ENCODE measurements at places on chromosomes 6 and 20.

DNA sequence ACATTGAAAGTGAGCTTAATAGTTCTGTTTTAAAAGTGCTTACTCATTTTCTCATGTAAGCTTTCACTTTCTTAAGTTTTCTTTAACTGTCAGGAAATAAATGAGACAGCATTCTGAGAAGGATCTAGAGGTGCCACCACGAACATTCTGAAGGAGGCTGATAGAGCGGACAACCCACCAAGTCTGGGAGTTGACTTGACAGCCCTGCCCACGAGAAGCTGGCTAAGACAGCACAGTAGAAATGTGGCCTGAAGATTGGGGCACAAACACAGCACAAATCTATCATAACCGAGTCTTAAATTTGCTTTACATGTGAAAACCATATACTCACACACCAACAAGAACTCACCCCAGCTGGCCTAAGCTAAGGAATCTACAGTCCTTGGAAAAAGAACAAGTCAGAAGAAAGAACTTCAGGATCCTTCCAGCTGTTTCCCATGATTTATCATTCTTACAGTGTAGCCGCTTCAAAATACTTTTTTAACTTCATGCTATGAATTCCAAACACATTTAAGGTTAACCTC is 144.2 kb upstream of the TNFAIP3 start:
- no peak overlapping the region for H3K4me3 ChIP-seq
- no peaks in the 10 kb centered on the region for H3K27me3 ChIP-seq
- H3K4me1 ChIP-seq = peaks cover 58% of the 10 kb centered on the region
- no peak for DNase-seq
- no peaks in the 10 kb centered on the region for H3K36me3 ChIP-seq
- H3K27ac ChIP-seq = peak overlapping the region; percentile 47

GRCh38 chr6:166768761-166769160 is 141.7 kb upstream of the RPS6KA2 start:
- DNase-seq = no peak
- H3K27me3 ChIP-seq = no peaks in the 10 kb centered on the region
- H3K4me1 ChIP-seq = peaks cover 3% of the 10 kb centered on the region
- no peak overlapping the region for H3K4me3 ChIP-seq
- H3K27ac ChIP-seq = no peak overlapping the region
- no peaks in the 10 kb centered on the region for H3K36me3 ChIP-seq

GRCh38 chr20:33672426-33673113 is 1.7 kb downstream of the NECAB3 start:
- no peaks in the 10 kb centered on the region for H3K27me3 ChIP-seq
- H3K4me3 ChIP-seq = no peak overlapping the region
- DNase-seq = no peak
- H3K36me3 ChIP-seq = no peaks in the 10 kb centered on the region
- no peak overlapping the region for H3K27ac ChIP-seq

- H3K36me3 ChIP-seq = no peaks in the 10 kb centered on the region
- no peaks in the 10 kb centered on the region for H3K27me3 ChIP-seq
- peak overlapping the region; percentile 88 for H3K4me3 ChIP-seq
- peak overlapping the region; percentile 87 for H3K27ac ChIP-seq
- peaks cover 69% of the 10 kb centered on the region for H3K4me1 ChIP-seq
Measured at GRCh38 chr6:31831350-31832215, 4.0 kb downstream of the HSPA1B start.

DNA sequence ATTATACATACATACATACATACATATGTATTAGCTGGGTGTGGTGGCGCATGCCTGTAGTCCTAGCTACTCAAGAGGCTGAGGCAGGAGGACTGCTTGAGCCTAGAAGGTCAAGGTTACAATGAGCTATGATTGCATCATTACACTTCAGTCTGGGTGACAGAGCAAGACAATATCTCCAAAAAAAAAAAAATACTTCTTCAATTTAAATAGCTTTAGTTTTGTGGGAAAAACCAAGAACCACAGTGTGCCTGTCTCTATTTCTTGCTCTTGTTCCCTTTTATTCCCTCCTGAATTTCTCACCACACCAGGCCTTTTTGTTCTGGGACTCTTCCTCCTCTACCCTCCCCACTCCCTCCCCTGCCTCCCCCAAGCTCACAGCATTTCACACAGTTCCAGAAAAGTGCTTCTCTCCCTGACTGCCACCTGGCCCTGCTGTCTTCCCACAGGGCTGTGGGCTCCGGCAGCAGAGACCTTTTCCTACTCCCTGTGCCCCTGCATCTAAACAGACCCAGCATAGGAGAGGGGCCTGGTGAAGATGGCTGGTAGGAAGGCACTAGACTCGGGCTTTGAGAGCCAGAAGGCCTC is 1.3 kb downstream of the C20orf203 start:
- DNase-seq = peak; percentile 77
- H3K27ac ChIP-seq = peak overlapping the region; percentile 76
- peaks cover 38% of the 10 kb centered on the region for H3K4me1 ChIP-seq
- no peaks in the 10 kb centered on the region for H3K27me3 ChIP-seq
- no peaks in the 10 kb centered on the region for H3K36me3 ChIP-seq

All from CD14-positive monocyte (primary cell).